NCI-H524 (cell line): ENCODE measurements at places on chromosomes 11 and 22.
A peak's percentile ranks its signal among the peaks of the same experiment; 100 is the strongest.

- DNase-seq, result peak; percentile 77
Observed at GRCh38 chr11:124865181-124865901, at the start of gene ROBO3. ROBO3 (plus strand) TSS chr11:124865432; CDS start chr11:124865578, 146 bp downstream.

DNA sequence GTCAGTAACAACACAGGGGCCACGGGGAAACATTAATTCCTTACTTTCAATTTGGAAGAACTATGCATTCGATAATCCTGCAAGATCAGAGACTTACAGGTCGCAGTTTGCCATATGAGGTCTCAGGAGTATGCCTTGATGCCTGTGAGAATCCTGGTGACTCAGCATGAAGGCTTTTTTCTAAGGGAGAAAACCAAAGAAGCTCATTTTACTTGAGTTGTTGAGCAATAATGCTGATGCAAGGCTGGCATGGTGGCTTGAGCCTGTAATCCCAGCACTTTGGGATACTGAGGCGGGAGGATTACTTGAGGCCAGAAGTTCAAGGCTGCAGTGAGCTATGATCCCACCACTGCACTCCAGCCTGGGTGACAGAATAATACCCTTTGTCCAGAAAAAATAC is 26.6 kb downstream of the ATG16L2 start:
- no peak for DNase-seq

- no peak for DNase-seq
Observed at GRCh38 chr22:35617137-35617755, at the start of gene MB. MB (minus strand) TSS chr22:35617329; CDS start chr22:35617257, 72 bp downstream.

- no peak for DNase-seq
Observed at GRCh38 chr11:108708173-108708572, 43.3 kb downstream of the DDX10 start.

GRCh38 chr22:30294066-30294465 is 4.8 kb upstream of the CASTOR1 start:
- peak; percentile 81 for DNase-seq

DNA sequence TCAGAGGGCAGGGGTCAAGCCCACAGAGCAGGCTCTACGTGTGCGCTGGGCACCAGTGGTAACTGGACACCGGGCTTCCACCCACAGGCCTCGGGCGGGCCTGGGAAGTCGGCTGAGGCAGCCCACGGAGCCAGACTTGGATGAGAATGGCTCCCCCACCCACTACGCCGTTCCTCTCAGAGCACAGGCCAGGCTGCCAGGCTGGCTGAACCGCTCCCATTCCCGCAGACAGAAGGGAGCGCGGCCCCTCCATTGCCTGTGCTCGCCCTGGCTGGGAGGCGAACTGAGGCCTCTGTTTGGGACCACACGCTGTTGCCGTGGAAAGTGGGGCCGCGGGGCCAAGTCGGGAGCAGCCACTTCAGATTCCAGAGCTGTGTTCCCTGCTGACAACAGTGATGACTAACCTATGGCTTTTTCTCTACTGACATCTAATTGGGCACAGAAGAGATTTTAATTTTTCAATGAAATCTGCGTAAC is 63.9 kb downstream of the MYH9 start:
- DNase-seq, result no peak

DNA sequence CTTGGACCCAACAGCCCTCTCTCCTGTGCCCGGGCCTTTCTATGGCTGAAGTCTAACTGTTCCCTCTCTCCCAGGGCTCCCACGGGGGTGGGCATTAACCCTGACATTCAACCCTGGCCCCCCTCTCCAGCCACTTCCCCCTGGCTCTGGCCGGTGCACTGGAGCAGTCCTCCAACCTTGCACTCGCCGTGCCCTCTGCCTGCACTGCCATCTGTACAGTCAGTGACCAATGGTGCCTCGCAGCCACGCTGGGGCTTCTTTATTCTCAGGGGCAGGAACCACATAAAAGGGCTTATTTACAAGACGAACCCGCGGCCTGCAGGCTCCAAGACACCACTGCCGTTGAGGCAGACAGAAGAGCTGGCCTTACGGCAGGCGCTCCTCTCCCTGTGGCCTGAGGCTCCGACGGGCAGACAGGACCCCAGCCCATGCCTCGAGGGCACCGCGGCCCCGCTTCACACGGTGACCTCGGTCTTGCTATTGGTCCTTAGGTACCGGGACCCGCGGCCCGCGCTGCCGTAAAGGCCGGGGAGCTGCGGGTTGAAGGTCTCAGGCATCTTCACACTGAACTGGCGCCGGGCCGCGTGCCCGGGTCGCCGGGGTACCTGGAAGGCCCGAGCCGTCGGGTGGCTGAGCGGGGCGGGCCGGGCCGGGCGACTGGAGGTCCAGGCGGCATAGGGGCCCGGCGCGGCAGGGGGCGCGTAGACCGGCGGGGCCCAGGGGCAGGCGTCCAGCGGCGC is 5.4 kb downstream of the SHISA8 start:
- no peak for DNase-seq

- peak; percentile 95 for DNase-seq
Observed at GRCh38 chr11:64132191-64132771, 33.6 kb downstream of the MACROD1 start.

- DNase-seq, result no peak
Observed at GRCh38 chr11:125073616-125074483, 10.7 kb downstream of the SLC37A2 start.

GRCh38 chr11:115645631-115646317 is 141.6 kb upstream of the CADM1 start:
- DNase-seq, result peak; percentile 75

GRCh38 chr11:119161871-119162270 is 6.7 kb upstream of the NLRX1 start:
- DNase-seq, result no peak

GRCh38 chr11:134498326-134499139 is 86.5 kb upstream of the B3GAT1 start:
- DNase-seq, result no peak

- no peak for DNase-seq
Observed at GRCh38 chr11:45818961-45819605, 14.1 kb downstream of the SLC35C1 start.

GRCh38 chr11:126181939-126182730 is 29.3 kb downstream of the RPUSD4 start:
- DNase-seq, result no peak

- no peak for DNase-seq
Observed at GRCh38 chr11:27468995-27469695, 3.4 kb downstream of the LGR4 start.

DNA sequence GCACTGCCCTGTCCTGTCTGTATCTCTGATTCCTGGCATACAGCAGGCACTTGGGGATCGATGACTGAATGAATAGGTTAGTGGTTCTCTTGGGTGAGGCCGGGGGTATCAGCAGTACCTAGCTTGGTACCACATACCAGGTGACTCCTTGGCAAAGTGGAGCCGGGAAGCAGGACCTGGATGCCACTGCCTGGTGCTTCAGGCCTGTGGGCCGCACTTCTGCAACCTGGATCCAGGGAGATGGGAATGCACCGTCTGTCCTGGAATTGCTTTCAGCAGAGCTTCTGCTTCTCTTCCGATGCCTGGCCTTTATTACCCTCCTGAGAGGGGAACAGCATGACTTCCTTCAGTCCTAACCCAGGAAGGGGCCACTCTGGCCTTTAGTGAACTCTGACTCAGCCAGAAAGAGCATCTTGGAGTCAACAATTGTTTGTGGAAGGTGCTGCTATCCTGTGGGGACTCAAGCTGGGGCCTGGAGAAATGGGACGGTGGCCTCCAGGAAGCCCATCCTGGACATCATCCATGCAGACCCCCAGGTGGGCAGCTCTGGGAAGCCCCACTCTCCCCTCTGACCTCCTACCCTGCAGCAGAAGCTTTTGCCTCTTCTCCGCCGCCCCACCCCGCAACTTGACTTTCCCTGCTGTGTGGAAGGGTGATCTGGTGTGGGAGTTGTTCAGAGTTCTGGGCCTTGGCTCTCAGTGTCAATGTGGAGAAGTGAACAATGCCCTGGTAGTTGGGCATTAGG is 5.1 kb downstream of the CD82 start:
- DNase-seq, result no peak

DNA sequence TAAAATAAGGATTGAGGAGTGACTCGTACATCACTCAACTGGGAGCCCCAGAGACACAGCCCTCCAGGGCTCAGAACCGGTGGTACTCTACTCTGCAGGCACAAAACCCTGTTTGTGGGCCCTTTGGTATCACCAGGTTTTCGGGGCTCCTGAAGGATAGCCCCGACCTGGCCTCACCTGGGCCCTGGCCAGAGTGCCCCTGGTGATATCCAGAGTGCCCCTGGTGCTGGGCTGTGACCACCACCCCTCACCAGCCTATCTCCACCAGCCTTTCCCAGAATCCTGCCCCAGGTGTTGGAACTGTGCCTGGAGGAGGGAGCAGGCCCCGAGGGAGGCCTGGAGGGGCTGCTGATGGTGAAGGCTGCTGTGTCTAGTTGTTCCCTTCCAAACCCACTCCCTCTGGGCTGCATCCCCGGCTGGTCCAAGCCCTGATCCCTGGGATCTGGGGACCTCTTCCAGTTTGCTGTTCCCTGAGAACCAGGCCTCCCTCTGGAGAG is 2.2 kb upstream of the GGT5 start:
- DNase-seq, result no peak

GRCh38 chr11:76788661-76789442 is 5.7 kb downstream of the TSKU start:
- no peak for DNase-seq

DNA sequence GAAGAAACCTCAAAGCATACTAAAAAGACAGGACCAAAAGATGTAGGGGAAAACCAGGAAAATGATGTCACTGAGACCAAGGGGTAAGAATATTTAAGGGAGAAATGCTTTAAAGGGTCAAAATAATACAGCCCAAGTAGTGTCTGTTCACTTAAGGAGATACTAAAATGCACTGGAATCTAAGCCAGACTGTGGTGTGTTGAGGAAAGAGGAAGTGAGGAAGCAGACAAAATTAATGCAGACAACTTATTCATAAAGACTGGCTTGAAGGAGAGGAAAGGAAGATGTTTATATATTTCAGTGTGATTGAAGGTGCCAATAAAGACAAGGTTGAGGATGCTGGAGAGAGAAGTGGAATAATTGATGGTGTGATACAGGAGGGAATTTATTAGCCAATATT is 15.7 kb downstream of the ZNF215 start:
- no peak for DNase-seq

DNA sequence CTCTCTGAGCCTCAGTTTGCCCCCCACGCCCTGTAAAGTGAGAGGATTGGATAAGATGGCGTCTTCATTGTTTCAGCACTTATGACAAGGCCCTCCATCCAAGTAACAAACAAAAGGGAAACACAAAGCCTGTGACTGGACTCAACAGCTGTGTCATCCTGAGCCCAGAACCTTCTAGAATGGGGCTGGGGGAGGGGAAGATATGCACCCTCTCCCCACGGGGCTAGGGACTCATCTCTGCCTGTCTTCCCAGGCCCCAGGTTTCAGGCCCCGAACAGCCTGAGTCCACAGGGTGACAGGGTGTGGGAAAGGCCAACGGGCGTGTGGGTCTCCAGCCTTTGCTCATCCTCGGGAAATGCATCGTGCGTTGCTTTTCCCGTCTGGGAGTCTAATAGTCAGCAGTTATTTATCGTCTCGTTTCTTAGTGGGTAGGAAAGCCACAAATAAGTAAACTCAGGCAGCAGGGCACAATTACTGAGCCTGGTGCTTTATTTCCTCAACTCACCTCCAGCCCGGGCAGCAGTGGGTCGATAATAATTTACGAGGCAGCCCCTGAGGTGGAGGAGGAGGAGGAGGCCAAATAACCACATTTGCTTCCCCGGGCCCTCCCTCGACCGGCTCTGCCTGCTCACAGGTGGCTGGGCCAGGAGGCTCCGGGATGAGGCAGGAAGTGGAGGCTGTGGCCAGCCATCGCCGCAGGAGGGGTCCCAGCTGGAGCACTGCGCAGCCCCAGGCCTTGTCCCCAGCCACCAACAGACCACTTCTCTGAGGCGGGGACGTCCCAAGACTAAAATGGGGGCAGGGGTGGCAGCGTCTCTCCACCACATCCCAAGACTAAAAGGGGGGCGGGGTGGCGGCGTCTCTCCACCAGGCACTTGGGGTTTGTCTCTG is 54.4 kb downstream of the FLRT1 start:
- DNase-seq, result no peak

DNA sequence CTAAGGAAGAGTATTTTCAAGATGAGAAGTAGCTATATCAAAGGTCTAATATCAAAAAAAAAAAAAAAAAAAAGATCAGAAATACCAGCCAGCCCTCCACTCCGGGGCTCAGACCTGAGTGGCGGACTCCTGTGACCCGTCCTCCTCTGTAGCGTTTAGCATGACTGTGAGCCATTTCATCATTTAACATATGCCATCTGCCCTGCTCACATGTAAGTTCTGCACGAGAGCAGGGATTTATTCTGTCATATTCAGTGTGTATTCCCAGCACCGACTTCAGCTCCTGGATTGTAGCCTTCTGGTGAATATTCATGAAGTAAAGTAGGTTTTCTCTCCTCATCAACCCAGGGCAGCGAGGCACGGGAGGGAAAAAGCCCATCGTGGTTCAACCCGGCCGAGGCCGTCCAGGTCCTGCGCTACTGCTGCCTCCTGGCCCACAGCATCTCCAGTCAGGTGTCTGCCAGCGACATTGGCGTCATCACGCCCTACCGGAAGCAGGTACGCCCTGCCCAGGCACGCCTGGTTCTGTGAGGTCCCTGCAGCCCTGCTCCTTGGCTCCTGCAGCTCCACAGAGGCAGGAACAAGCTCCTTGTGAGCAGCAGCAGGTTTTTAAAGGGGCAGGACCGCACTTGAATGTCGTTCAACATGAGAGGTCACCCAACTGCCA is 12.7 kb upstream of the PANX2 start:
- no peak for DNase-seq

GRCh38 chr11:37449146-37449545 is 851.1 kb upstream of the RAG2 start:
- peak; percentile 30 for DNase-seq

- no peak for DNase-seq
Observed at GRCh38 chr22:20383538-20383937, 10.4 kb upstream of the ZNF74 start.

- DNase-seq, result no peak
Observed at GRCh38 chr11:70849031-70849430, 403.3 kb downstream of the SHANK2 start.

DNA sequence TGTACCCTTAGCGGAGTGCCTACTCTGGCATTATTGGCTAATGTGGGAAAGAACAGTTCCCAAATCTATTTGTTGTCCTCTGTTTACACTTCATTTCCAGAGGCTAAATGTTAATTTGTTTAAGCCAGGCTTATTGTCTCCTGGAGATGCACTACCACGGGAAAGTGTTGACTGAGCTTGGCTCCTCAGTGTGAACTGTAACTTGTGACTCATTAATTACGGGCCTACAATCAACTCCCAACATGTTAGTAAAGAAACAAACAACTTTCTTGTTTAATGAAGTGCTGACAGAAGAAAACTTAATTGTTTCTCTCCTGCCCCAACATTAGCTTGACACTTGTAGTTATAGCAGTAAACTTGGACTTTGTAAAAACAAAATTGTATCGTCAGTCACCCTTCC is 130.4 kb downstream of the ATXN10 start:
- DNase-seq, result no peak

GRCh38 chr11:112590764-112591163 is 330.1 kb upstream of the PLET1 start:
- DNase-seq, result no peak

DNA sequence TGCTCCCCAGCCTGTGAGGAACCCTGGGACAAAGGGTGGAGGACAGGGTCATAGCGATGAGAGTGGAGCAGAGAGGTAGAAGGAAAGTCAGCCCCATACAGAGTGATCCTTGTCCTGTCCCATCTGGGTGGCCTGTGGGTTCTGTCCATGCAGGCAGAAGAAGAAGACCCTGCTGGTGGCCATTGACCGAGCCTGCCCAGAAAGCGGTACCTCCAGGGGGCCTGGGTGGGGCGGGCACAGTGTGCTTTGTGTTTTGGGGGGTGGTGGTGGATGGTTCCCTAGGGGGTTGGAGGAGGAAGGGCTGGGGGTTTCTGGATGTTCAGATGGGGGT is 7.9 kb downstream of the SIDT2 start:
- no peak for DNase-seq

GRCh38 chr11:65278356-65278755 is 16.6 kb downstream of the POLA2 start:
- no peak for DNase-seq

GRCh38 chr11:36098853-36099375 is 155.1 kb downstream of the LDLRAD3 start:
- no peak for DNase-seq
